AG09319 (cell line): ENCODE measurements at places on chromosomes 5 and 9.

DNA sequence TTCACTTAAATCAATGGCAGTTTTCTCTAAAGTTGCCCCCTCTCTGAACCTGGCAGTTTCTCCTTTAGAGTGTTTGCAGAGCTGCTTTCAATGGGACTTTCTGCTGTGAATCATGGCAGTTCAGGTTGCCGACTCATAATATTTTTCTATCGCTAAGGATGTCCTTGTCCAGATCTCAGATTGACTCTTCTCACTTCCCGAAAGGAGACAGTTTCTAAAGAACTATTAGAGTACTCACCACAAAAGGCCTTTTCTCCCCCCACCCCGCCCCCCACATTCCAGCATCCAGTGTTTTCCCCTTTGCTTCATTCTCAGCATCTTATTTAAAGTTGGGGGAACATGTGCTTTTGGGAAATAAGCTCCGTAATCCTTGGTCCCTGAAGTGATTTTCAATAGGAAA is 443.5 kb upstream of the KLF4 start:
- no peak for DNase-seq

DNA sequence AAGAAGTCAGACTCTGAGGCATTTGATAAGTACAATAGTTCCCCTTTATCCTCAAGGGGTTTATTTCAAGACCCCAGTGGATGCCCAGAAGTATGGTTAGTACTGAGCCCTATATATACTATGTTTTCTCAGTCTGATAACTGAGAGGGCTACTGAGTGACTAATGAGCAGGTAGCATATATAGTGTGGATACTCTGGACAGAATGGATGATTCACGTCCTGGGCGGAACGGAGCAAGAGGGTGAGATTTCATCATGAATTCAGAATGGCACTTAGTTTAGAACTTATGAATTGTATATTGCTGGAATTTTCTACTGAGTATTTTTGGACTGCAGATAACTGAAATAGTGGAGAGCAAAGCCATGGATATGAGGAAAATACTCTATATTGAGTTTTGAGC is 457.6 kb downstream of the PLK2 start:
- no peak for DNase-seq

DNA sequence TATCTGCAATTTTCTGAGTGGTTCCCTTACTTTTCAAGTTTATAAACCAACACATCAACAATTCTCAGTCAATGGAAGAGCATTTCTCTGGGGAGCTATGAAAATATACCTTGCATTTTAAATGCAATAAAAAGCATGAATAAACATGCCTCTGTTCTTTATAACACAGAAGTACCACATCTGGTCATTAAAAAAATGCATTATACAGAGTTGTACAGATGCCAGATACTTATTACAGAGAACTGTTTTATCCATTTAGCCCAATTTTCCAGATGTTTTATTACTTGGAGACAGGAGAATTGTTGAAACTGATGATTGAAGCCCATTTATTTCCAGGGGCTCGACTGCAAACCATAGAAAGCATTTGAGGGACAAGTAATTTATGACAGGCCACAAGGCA is 19.2 kb upstream of the HEXB start:
- DNase-seq = no peak

GRCh38 chr5:100800562-100800961 is 102.5 kb downstream of the ST8SIA4 start:
- DNase-seq = no peak

DNA sequence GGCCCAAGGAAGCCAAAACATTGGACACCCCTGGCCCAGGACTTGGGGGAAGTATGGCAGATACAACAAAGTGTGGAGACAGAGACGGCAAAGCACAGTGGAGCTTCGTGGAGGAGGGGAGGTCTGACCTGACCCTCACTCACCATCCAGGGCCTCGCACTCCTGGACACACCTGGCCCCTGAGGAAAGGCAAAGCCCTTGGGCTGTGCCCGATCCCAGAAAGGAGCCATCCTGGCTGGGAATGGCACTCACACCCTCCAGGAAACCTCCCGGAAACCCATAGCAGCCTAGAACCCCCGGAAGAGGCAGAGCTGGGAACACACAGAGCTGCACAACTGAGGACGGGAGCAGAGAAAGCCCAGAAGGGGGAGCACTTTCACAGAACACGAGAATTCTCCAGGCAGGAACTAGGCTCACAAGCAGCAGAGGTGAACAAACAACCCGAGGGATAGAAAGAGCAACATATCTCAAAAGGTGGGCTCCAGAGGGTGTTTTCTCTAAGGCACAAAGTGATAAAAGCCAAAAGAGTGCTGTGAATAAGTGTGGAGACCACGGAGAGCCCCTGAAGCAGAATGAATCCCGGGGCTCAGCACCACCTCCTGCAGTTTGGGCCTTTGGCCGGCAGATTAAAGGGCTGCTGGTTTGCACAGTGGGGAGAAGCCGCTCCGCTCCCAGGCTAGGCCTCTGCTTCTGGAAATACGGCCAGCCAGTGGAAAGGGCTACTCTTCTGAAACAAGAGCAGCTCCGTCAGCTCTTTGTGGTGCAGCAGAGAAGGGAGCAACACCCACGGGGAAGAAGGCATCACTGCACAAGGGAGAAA is 108.2 kb downstream of the UBE2R2 start:
- DNase-seq = no peak

GRCh38 chr9:2231829-2232228 is 216.7 kb downstream of the SMARCA2 start:
- peak; percentile 12 for DNase-seq

- DNase-seq = no peak
Observed at GRCh38 chr5:109350537-109351270, 59.1 kb downstream of the PJA2 start.

GRCh38 chr5:74288448-74289108 is 351.9 kb downstream of the ENC1 start:
- DNase-seq = no peak

DNA sequence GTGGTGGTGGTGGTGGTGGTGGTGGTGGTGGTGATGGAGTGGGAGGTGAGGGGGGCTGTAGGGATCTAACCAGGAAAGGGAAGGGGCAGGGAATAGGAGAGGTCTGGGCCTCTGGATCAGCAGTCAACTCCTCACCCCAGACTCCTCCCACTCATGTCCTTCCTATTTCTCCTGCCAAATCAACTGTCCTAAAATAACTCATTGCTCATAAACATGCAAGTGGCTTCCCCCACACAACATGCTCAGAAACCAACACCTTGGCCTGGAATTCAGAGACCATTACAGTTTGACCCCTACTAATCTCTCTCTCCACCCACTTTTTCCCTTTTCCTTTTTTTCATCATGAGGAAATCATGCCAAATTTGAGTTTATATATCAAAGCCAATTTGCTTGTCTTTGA is 8.4 kb upstream of the FSD1L start:
- DNase-seq = no peak

DNA sequence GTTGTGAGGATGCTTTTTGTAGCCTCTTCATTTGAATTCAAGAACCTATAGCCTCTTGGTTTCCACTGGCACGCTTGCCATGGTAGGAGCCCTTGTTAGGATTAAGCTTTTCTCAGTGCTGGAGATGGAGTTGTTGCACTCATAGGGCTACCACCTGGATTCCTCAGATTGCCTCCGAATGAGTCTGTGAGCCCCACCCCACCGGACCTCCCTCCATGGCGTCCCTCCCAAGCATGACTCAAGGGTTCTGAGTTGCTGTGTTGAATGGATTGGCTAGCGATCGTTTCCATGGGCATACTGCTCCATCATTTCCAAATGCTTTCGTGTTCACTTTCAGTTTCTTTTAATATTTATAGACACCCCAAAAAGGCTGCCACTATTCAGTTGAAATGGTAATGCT is 69.9 kb downstream of the DAPK1 start:
- no peak for DNase-seq

GRCh38 chr9:131554087-131554842 is 8.9 kb downstream of the PRRT1B start:
- no peak for DNase-seq

DNA sequence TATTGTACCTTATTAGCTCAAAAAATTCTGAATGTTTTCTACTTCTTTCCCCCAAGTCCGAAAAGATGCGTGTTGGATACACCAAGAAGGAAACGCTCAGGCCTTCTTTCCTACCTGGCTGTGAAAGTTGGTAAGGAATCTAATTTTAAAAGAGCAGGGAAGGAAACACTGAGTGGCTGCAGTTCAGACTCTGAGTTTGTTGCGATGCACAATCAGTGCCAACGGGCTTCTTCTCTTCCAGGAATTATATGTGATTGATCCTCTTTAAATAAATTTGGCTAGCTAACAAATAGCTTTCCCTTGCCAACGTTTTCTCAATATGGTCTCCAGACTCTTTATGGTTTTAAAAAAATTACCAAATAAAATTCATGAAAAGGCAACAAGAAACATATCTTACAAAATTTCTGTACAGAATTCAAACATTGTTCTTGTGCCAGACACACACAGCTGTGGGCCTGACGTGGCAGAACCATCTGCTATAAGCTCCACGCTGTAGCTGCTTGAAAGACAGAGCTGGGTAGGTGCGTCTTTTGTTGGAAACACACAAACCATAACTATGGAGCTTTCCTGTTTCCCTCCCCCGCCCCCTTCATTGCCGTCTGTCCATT is 493.1 kb downstream of the ZNF608 start:
- no peak for DNase-seq

DNA sequence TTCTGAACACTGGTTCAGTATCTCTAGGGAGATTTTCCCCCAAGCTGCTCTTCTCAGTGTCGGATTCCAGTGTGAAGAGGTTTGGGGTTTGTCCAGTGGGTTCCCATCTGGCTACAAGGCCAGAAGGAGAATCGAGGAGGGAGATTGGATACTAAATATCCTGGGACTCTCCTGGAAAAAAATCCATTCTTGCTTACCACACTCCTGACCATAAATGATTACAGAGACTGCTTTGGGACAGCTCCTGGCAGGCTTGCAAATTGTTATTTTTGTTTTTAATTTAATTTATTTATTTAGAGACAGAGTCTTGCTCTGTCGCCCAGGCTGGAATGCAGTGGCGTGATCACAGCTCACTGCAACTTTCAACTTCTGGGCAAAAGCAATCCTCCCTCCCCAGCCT is 4.7 kb upstream of the SUSD1 start:
- DNase-seq = peak; percentile 40

DNA sequence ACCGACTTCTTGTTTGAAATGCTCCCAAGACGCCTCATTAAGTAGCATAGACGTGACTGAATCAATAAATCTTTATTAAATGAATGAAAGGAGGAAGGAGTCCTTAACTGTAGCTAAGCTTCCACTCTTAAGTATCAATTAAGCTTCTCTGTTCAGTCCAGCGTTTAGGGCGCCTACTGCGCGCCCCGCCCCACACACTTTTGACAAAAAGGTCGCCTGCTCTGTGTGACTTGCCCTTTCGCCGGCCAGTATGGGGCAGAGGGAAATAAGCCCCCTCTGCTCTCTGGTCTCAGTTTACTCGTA is 662 bp upstream of the DOLPP1 start:
- no peak for DNase-seq

DNA sequence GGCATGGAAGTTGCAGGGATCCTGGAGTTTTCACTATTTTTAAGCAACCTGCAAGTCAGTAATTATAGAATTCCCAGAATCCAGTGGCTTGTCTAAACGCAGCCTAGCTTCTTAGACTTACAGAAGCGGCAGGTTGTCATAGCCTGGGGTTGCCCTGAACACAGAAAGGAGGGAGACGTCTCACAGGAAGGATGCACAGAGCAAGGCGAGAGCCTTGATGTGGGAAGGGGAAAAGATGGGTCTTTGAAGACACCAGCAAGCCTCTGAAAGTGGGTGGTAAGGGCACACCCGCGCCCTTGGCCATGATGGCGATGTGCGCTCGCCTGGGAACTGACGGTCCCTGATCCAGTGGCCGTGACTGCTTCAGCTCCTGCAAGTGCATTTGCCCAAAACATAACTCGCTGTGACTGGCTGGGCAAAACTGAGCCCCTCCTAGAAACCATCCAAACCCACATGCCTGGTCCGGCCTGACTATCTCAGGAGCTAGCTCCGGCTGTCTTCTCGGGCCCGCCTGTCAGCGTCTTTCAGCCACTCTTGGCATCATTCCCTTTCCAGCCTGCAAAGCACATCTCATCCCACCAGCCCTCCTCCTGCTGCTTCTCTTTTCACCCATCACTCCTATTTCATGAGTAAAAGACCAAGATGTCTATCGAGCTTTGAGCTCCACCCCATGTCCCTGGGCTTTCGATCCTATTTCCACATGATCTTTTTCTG is 17.1 kb downstream of the FBP1 start:
- no peak for DNase-seq

DNA sequence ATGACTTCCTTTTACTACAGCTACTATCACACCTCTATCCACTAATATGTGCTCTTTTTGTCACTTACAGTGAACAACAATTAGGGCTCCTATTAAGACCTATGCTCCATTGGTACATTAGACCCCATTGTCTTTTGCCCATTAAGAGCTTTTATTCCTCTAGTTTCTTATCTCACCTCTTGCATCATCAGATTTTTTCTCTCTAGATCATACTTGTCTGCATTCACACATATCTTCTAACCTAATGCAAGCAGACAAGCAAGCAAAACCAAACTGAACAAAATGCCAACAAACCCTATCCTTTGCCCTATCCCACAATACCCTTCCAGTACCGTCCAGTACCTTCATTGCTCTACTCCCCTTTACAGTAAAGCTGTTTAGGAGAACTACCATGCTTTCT is 10.1 kb upstream of the RBM27 start:
- DNase-seq = no peak
